ENCODE measurements at places on chromosomes 2 and 18.

- DNase-seq = no peak
Observed at GRCh38 chr2:14557916-14558315, 74.6 kb upstream of the LRATD1 start.

DNA sequence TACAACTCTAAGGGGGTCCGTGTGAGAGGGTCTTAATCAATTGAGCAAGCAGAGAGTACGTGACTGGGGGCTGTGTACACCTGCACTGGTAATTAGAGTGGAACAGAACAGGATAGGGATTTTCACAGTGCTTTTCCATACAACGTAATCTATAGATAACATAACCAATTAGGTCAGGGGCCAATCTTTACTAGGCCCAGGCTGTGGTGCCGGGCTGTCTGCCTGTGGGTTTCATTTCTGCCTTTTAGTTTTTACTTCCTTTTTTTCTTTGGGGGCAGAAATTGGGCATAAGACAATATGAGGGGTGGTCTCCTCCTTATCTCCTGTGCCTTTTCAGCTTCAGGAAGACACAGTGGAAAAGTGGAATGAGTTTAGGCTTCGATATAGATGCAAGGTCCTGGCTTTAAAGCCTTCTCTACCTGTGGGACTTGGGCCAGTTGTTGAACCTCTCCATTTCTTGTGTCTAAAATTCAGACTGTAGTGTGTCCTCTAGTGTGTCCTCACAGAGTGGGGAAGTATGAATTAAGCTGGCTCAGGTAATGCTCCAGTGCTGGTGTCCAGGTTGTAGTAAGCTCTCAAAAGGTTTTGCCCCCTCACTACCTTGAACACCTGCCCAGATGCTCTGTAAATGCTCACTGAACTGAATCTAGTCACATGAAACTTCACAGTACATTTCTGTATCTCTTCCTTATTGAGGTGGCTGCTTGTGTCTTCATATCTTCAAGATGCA is 422.8 kb downstream of the SETBP1 start:
- no peak for DNase-seq

DNA sequence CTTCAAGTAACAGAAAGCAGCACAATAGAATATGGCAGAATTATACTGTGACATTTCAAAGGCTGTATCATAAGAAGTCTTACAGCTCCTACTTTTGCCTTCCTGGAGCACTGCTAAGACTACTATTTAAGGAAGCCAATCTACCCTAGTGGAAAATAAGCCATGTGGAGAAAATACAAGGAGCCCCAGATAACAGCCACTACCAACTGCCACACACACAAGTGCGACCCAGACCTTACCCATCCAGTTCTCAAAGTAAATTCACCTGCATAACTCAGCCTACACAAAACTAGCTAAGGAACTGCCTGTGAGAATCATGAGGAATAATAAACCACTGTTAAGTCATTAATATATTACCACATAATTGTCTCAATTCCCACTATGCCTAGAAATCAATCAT is 66.4 kb downstream of the USP34 start:
- DNase-seq = no peak

GRCh38 chr2:3517948-3518495 is 1.3 kb downstream of the ADI1 start:
- DNase-seq = no peak

DNA sequence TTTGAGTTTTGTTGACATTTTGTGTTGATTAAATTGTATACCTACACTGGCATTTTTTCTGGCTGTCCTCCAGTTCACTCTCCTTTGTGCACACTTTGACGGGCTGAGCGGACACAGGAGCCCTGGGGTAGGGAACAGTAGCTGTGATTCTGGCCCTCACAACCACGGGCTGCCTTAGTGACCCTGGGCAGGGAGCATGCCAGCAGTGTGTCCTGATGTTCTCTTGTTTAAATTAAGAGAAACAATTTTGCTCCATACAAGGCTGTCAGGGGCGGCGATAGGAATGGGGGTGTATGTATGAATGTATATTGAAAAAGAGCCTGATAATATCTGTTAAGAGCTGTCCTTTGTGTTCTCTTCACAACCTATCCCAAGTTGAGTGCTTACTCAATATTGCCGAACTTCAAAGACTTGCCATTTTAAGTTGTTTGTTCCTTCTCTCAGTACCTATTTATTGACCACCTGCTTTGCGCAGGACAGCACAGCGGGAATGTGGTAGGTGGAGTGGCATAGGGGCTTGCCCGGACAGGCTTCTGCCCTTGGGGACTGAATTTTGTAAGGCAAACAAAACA is 103.7 kb upstream of the EML6 start:
- no peak for DNase-seq

- no peak for DNase-seq
Observed at GRCh38 chr2:222703886-222704285, 32.4 kb downstream of the MOGAT1 start.

GRCh38 chr2:108260773-108261172 is 21.0 kb downstream of the SULT1C3 start:
- DNase-seq = no peak

DNA sequence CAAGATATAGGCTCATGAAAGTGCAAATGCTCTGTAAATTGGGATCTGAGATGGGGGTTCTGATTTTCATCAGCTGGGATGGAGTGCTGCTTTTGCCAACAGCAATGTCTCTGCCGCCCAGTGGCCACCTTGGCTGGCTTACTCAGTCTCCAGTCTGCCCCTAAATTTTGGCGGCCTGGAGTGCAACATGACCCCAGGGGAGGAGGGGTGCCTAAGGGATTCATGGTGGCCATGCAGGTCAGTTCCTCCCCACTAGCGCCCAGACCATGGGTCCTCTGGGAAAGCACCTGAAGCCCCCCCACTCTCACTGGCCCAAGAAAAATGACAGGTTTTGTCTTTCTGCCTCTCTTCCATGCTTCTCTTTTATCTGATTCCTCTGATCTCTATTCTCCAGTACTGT is 45.0 kb downstream of the SLC4A3 start:
- no peak for DNase-seq

- DNase-seq = no peak
Observed at GRCh38 chr2:235925250-235925919, 242.8 kb downstream of the GBX2 start.

DNA sequence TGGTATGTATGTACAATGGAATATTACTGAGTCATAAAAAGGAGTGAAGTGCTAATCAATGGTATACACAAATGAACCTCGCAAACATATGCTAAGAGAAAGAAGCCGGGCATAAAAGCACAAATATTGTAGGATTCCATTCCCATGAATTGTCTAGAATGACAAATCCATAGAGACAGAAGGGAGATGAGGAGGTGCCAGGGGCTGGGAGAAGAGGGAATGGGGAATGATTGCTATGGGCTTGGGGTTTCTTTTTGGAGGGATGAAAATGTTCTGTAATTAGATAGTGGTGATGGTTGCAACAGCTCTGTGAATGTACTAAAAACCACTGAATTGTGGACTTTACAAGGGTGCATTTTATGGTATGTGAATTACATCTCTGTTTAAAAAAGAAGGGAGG is 73.5 kb downstream of the GLI2 start:
- DNase-seq = no peak

DNA sequence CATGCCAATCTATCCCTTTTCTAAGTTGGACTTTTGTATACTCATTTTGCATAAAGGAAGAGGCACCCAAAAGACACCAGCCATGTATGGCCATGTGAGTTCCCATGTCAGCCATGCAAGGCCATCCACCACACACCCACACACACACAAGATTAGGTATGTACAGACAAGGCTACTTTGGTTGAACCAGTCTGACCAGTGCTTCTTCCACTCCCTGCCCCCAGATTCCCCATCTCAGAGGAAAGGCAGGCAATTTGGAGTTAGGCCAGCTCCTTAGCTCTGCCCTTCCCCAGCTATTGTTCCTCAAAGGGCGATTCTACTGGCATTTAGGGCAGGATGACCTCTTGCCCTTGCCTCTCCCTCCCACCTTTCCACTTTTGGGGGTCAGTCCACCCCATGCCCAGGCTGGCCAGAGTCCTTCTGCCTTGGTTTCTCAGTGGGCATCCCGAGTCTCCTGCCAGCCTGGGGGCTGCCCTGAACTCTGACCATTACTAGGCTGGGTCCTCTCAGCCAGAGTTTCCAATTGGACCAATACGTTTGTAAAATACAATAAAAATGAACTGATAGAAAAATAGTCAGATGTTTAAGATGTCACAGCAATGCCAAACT is 101.1 kb downstream of the ZBTB7C start:
- no peak for DNase-seq

GRCh38 chr2:120765678-120766469 is 30.2 kb downstream of the GLI2 start:
- peak; percentile 71 for DNase-seq

DNA sequence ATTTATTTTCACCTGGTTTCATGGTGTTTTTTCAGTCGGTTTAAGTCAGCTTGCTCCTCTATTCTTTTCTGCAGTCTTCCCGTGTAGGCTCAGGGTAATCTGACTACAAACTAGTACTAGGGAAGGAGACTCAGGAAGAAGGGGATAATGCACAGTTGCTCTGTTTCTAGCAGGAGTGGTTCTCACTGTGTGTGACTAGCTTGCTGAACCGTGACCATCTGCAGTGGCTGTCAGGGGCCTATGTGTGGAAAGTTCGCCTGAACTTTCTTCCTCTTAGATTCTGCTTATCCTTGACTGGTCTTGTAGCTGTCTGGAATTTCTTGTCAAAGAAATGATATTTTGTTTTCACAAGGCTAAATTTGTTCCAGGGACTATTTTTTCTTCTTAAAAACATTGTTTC is 46.3 kb upstream of the AQP4 start:
- DNase-seq = no peak

GRCh38 chr2:119782308-119783027 is 22.7 kb downstream of the PTPN4 start:
- DNase-seq = no peak

DNA sequence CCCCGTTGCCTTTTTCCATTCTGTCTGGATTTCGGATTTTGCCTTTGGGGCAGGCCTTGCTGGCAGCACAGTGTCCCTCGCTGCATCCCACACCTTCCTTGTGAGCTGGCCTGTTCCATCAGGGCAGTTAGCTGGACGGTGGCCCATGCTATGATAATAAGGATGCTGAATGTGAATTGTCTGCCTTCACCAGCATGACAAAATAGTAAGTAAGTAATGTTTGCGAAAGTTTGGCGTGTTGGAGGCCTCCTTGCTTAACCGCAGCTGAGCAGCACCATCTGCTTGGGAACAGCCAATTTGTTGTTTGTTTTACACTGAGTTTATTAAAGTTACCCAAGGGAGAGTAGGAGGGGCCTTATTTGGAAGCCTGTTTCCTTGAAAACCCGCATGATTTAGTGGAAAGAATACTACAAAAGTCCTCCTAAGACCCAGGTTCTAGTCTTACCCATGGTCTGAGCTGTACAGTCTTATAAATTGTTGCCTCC is 469.7 kb upstream of the FANCL start:
- no peak for DNase-seq

DNA sequence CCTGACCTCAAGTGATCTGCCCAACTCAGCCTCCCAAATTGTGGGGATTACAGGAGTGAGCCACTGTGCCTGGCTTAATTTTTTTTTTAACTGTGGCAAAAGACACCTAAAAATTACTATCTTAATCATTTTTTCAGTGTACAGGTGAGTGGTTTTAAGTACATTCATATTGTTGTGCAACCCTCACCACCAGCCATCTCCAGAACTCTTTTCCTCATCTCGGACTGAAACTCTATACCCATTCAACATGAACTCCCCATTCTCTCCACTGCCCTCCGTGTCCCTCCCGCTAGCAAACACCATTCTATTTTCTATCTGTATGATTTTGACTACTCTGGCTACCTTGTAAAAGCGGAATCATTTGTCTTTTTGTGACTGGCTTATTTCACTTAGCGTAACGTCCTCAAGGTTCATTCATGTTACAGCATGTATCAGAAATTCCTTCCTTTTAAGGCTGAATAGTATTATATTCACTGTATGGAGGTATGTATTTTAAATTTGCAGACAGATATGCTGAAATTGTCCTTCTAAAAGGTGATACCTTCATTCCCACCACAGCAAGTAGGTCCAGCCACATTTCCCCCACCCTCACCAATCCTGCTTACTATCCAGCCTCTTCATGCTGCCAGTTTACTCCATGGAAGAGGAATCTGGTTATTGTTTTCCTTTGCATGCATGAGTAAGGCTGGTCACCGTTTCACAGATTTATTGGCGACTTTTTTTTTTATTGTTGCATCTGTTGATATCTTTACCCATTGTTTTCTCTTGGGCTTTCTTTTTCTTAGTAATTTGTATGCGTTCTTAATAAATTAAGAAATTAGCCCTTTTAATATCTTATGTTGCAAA is 40.6 kb upstream of the ANXA4 start:
- no peak for DNase-seq

- no peak for DNase-seq
Observed at GRCh38 chr2:240233885-240234502, 93.5 kb upstream of the OTOS start.

- DNase-seq = no peak
Observed at GRCh38 chr2:18803141-18803939, 214.0 kb upstream of the NT5C1B start.

DNA sequence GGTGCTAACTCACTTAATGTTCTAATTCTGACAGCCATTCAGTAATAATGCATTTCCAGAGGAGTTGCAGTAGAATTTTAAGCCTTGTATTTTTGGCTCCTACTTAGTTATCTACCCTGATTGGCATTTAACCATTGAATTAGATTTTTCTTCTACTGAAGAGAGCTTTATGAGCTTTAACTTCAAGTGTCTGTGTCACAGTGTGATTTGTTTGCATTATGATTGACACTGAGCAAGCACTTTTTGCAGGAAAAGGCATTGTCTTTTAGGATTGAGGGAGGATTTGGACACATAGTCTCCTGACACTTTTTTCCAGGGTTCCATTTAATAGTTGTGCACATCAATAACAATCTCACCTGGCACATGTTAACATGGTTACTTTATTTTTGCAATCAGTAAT is 26.7 kb downstream of the LYPD6 start:
- no peak for DNase-seq

- DNase-seq = peak; percentile 4
Observed at GRCh38 chr2:110869472-110870446, 137.4 kb downstream of the ACOXL start.

DNA sequence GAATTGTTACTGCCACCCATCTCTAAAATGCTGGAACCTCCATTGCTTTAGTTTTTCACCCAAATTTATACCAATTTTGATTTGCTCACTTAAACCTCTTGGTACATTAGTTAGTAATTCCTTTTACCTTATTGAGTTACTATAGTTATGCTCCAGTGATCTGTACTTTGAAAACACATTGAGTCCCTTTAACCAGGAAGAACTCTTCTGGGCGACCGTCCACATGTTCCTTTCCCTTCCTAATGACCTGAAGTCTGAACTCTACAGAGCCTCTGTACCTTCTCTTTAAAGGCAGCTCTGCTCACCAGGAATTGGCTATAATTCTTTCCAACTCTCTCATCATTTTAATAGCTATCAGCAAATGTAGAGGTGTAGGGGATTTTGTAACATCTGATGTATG is 290.0 kb downstream of the NEDD4L start:
- no peak for DNase-seq

Data from skeletal muscle cell (primary cell).